ENCODE measurements at places on chromosomes 11 and 22.

- no peak for DNase-seq
Observed at GRCh38 chr22:25237503-25237902, 18.1 kb downstream of the CRYBB2 start.

- DNase-seq = no peak
Observed at GRCh38 chr22:44260216-44261035, 52.3 kb downstream of the SHISAL1 start.

DNA sequence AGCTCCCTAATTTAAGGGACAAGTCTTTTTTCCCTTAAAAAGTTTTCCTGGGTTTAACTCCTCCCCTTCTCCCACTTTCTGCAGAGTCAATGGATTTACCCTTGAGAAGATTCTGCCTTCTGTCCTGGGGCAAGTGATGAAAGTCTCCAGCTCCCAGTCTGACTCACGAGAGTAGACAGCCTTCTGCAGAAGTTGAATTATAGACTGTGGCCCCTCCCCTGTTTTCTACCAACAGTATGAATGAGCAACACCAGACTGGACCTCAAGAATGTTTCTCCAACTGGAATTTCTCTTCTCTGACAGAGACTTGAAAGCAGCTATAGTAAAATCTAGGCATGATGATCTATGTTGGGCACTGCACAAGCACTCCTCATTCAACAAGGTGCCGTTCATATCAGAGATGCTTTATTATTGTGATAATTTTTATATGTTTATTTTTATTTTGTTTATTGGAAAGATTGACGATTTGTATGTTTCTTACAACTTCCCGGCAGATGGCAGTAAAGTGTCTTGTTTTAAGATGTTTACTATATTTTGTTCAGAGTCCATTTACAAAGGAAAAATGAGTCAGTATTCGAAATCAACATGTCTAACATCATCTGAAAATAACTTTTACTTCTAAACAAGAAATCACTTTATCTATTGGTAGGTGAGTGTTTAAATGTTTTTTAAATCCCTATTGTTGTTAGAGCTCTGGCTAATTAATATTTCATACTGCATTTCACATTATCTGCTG is 56.6 kb downstream of the LMO2 start:
- peak; percentile 13 for DNase-seq

GRCh38 chr11:8719721-8720120 is 37.1 kb downstream of the RPL27A start:
- DNase-seq = no peak

GRCh38 chr11:62500650-62501030 is 46.0 kb downstream of the AHNAK start:
- DNase-seq = no peak

- no peak for DNase-seq
Observed at GRCh38 chr11:113387605-113388211, at the start of gene ANKK1. Gene ANKK1, plus strand, starts transcription at chr11:113387779. Its CDS starts 106 bp downstream, at chr11:113387885.

DNA sequence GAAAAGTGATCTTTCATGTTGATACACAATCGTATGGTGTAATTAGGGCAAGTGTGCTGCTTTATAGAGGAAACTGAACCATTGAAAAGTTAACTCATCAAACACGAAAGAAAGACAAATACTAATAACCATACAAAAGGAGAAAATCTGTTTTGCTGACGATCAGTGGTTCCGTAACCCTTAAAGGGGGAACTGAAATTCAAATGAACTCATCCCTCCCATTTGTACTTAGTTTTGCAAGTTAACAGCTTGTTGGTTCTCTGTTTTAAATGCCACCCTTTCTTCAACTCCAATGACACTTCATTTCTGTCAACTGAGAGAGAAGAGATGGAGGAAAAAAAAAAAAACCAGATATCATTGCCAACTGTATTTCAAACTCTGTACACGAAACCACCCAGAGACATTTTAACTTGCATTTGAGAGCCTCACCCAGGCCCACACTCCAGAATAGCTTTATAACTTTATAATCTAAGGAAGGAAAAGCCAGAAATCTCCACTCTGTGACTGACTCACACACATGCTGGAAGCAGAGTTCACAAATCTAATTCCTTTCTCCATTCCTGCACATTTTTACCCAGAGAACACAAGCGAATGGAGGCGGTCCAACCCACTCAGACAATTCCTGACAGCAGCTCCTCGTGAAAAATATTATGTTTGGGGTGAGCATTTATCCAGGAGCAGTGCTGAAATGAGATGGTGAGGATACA is 17.4 kb upstream of the CSNK2A3 start:
- DNase-seq = no peak

GRCh38 chr11:123055191-123055901 is 6.6 kb downstream of the HSPA8 start:
- DNase-seq = no peak
